ENCODE measurements at places on chromosomes 4 and X. TPM values are rescaled to one million over a fixed set of nuclear protein-coding genes. Genes with fewer than 3 reads are reported as not detected.

EXOC1L gene
- polyA plus RNA-seq = not detected

JADE3 gene
- polyA plus RNA-seq = not detected

RAP2C gene
- polyA plus RNA-seq = 22.4 TPM

GPR173 gene
- not detected for polyA plus RNA-seq

RAPGEF2 gene
- polyA plus RNA-seq = 2.4 TPM

PLXNA3 gene
- 1.6 TPM for polyA plus RNA-seq

NUP54 gene
- 33.4 TPM for polyA plus RNA-seq

PPP1R2C gene
- polyA plus RNA-seq = not detected

OPHN1 gene
- not detected for polyA plus RNA-seq

ARHGAP6 gene
- polyA plus RNA-seq = 0.09 TPM

NLGN4X gene
- 0.23 TPM for polyA plus RNA-seq

SOWAHB gene
- polyA plus RNA-seq = not detected

LGI2 gene
- not detected for polyA plus RNA-seq

MFSD8 gene
- 12.5 TPM for polyA plus RNA-seq

ASMT gene
- not detected for polyA plus RNA-seq

ZCCHC12 gene
- not detected for polyA plus RNA-seq

FAM50A gene
- polyA plus RNA-seq = 23.8 TPM

FAM184B gene
- polyA plus RNA-seq = not detected

PCDH19 gene
- 0.04 TPM for polyA plus RNA-seq

CCDC110 gene
- not detected for polyA plus RNA-seq

SPANXA2 gene
- polyA plus RNA-seq = not detected

TMEM150C gene
- polyA plus RNA-seq = not detected

REELD1 gene
- polyA plus RNA-seq = not detected

ZNF674 gene
- polyA plus RNA-seq = not detected

PCSK1N gene
- polyA plus RNA-seq = not detected

TLL1 gene
- not detected for polyA plus RNA-seq

COX7B gene
- polyA plus RNA-seq = 281 TPM

POLA1 gene
- 5.5 TPM for polyA plus RNA-seq

XAGE1A gene
- not detected for polyA plus RNA-seq

LPAR4 gene
- not detected for polyA plus RNA-seq

ODAPH gene
- not detected for polyA plus RNA-seq

MGARP gene
- 0.56 TPM for polyA plus RNA-seq

CLGN gene
- not detected for polyA plus RNA-seq

SATL1 gene
- polyA plus RNA-seq = not detected

SLC49A3 gene
- 0.54 TPM for polyA plus RNA-seq

FRAS1 gene
- not detected for polyA plus RNA-seq

FAM47A gene
- polyA plus RNA-seq = not detected

TEX28 gene
- polyA plus RNA-seq = not detected

MAML3 gene
- polyA plus RNA-seq = 0.57 TPM

RAI2 gene
- not detected for polyA plus RNA-seq

ASB9 gene
- polyA plus RNA-seq = not detected

XAGE2 gene
- polyA plus RNA-seq = not detected

XK gene
- polyA plus RNA-seq = 0.09 TPM

CFAP47 gene
- not detected for polyA plus RNA-seq

TGIF2LX gene
- polyA plus RNA-seq = not detected

CSN1S1 gene
- not detected for polyA plus RNA-seq

LRAT gene
- polyA plus RNA-seq = not detected

FOXR2 gene
- polyA plus RNA-seq = not detected

F8A3 gene
- 34.5 TPM for polyA plus RNA-seq

CC2D2A gene
- polyA plus RNA-seq = not detected

POU3F4 gene
- not detected for polyA plus RNA-seq

SLC10A4 gene
- polyA plus RNA-seq = not detected

PRRG1 gene
- not detected for polyA plus RNA-seq

ARMCX1 gene
- polyA plus RNA-seq = not detected

RAB41 gene
- not detected for polyA plus RNA-seq

All from naive B cell (primary cell).